ENCODE measurements at places on chromosomes 7 and 10. TPM values are rescaled to one million over a fixed set of nuclear protein-coding genes. Genes with fewer than 3 reads are reported as not detected.

Gene CTAGE8
- 2.6 TPM for total RNA-seq

Gene RNF133
- 0.88 TPM for total RNA-seq

Gene FEZF1
- total RNA-seq, result not detected

Gene NXPH1
- total RNA-seq, result 60.7 TPM

Gene HTR5A
- 0.99 TPM for total RNA-seq

Gene GPR22
- 5.1 TPM for total RNA-seq

Gene ANKRD22
- total RNA-seq, result 0.17 TPM

Gene ZNF12
- 32.8 TPM for total RNA-seq

Gene MYH16
- not detected for total RNA-seq

Gene CNPY1
- total RNA-seq, result 0.79 TPM

Gene PTPRN2
- total RNA-seq, result 18.1 TPM

Gene RELN
- total RNA-seq, result 131 TPM

Gene CRCP
- 34.5 TPM for total RNA-seq

Gene TAS2R41
- total RNA-seq, result not detected

Gene GIMAP4
- total RNA-seq, result 21.5 TPM

Gene PRDX3
- 144 TPM for total RNA-seq

Data from spinal cord (tissue), 10 donors.